ENCODE measurements at places on chromosomes 2 and 18.

- H3K4me1 ChIP-seq = peaks cover 75% of the 10 kb centered on the region
- DNase-seq = peak; percentile 56
- H3K27me3 ChIP-seq = no peaks in the 10 kb centered on the region
Observed at GRCh38 chr2:239293775-239294430, 106.9 kb downstream of the HDAC4 start.

GRCh38 chr2:232418466-232419244, 12.0 kb downstream of the ALPG start:
- H3K27me3 ChIP-seq = peaks cover 43% of the 10 kb centered on the region
- DNase-seq = no peak
- peaks cover 4% of the 10 kb centered on the region for H3K36me3 ChIP-seq
- H3K4me1 ChIP-seq = peaks cover 13% of the 10 kb centered on the region
- peak overlapping the region; percentile 22 for H3K4me3 ChIP-seq
- no peak overlapping the region for H3K27ac ChIP-seq

GRCh38 chr2:128306931-128307460, 11.7 kb downstream of the HS6ST1 start:
- H3K36me3 ChIP-seq = no peaks in the 10 kb centered on the region
- no peak for DNase-seq
- no peak overlapping the region for H3K4me3 ChIP-seq
- no peaks in the 10 kb centered on the region for H3K4me1 ChIP-seq
- H3K27ac ChIP-seq = no peak overlapping the region

GRCh38 chr2:2681711-2682251, 350.7 kb upstream of the MYT1L start:
- peaks cover 9% of the 10 kb centered on the region for H3K4me1 ChIP-seq
- no peak for DNase-seq
- peaks cover 4% of the 10 kb centered on the region for H3K27me3 ChIP-seq
- H3K4me3 ChIP-seq = no peak overlapping the region
- H3K36me3 ChIP-seq = no peaks in the 10 kb centered on the region
- no peak overlapping the region for H3K27ac ChIP-seq

DNA sequence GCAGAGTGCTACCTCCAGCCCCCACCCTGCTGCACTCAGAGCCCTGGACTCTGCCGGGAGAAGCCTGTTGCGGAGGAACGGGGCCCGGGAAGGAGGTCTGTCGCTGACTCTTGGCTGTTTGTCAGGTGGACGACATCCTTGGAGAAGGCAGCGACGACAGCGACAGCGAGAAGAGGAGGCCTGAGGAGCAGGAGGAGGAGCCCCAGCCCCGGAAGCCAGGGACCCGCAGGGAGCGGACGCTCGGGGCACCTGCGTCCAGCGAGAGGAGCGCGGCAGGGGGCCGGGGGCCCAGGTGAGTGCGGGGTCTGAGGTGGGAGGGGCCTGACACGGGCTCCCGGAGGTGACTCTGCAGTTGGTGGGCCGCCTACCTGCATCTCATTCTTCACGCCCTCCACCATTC, 56.6 kb downstream of the CTDP1 start:
- H3K4me3 ChIP-seq = no peak overlapping the region
- peaks cover 83% of the 10 kb centered on the region for H3K36me3 ChIP-seq
- no peak overlapping the region for H3K27ac ChIP-seq
- H3K27me3 ChIP-seq = no peaks in the 10 kb centered on the region
- DNase-seq = no peak

DNA sequence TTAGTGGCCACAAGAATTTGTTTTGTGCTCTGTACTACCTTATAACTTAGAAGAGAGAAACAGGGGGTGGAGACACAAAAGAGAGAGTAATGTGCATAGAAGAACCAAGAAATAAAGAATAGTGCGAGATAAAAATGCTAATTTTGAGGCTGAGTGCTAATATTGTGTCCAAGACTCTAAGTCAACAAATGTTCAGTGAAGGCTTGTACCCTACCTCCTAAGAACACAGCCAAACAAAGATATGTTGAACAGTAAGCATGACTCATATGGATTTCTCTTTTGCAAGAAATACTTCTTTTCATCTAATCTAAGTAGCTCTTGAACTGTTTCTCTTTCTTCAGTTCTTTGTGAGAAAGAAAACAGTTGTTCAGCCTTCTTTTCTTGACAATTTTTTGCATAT, 45.2 kb downstream of the GAREM1 start:
- no peak overlapping the region for H3K4me3 ChIP-seq
- H3K27ac ChIP-seq = no peak overlapping the region
- peaks cover 3% of the 10 kb centered on the region for H3K27me3 ChIP-seq
- no peaks in the 10 kb centered on the region for H3K36me3 ChIP-seq

DNA sequence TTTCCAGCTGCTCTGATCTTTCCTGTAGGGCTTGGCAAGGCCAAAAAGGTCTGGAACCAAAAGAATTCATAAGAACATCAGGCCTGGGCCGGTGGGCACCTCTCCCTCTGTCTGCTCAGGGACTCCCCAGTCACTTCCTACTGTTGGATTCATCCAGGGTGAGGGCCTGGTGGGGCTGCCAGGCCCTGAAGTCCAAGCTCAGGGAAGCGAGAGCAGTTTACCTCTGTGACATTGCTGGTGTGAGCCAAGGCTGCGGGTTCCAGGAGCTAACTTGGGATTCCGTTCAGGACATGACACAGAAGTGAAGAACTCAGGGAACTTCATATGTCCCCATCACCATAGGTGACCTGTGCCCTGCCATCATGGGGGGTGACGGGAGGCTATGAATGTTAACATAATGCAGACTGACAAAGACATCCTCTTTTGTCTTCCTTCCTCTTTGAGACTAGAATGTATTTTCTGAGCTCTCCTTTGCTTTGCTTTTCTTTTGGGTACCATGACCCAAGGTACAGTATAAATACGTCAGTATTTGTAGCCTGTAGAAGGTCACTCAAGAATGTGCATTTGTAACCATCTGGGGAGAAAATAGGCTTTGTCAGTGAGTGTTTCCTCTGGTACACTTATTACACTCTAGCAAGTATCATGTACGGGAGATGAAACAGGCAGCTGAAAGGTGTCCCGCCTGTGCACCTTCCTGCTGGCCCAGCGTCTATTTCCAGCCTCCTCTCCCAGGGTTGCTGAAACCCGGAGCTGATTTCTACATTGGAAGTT, 130.5 kb upstream of the SLC1A4 start:
- peaks cover 12% of the 10 kb centered on the region for H3K4me1 ChIP-seq
- no peak overlapping the region for H3K27ac ChIP-seq
- H3K36me3 ChIP-seq = no peaks in the 10 kb centered on the region
- H3K27me3 ChIP-seq = no peaks in the 10 kb centered on the region
- DNase-seq = no peak

DNA sequence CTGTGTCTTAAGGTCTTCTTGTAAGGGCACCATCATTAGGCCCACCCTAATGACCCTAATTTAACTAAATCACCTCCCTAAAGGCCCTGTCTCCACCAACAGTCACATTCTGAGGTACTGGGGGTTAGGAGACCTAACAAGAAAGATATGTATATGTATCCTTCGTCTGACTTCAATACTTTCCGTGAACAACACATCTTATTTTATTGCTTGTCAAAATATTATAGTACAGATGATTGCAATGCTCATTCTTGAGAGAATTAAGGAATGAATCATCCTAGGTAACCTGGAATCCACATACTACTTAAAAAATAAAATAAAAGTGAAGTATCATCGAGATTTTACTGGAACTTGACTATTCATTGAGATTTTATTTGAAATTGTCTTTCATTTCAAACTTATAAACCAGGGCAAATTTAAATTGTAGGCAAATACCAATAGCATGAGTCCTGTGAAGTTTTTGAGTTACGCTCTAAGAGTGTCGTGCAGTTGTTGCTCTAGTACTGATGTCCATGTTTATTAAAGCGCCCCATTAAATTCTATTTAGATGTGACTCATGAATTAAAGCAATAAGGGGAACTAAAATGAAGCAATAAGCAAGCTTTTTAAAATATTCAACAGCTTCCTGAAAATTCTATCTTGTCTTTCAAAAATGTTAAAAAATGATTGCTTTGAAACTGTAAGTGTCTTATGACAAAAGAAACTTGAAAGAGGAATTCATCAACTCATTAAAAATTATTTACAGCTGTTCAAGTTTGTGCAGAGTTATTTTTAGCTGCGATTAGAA, 40.0 kb downstream of the CCDC102B start:
- no peaks in the 10 kb centered on the region for H3K4me1 ChIP-seq
- no peak overlapping the region for H3K27ac ChIP-seq
- H3K4me3 ChIP-seq = no peak overlapping the region
- H3K27me3 ChIP-seq = no peaks in the 10 kb centered on the region

GRCh38 chr2:88841224-88841929, 149.9 kb downstream of the RPIA start:
- H3K27me3 ChIP-seq = peaks cover 22% of the 10 kb centered on the region
- DNase-seq = no peak
- H3K4me3 ChIP-seq = no peak overlapping the region
- H3K4me1 ChIP-seq = no peaks in the 10 kb centered on the region

- H3K36me3 ChIP-seq = no peaks in the 10 kb centered on the region
- no peak for DNase-seq
- no peak overlapping the region for H3K4me3 ChIP-seq
- H3K27me3 ChIP-seq = peaks cover 5% of the 10 kb centered on the region
Observed at GRCh38 chr2:85277416-85278158, 50.2 kb downstream of the TGOLN2 start.

GRCh38 chr2:86621280-86621943, 2.3 kb downstream of the RNF103 start:
- peaks cover 28% of the 10 kb centered on the region for H3K4me1 ChIP-seq
- peak overlapping the region; percentile 92 for H3K4me3 ChIP-seq
- peaks cover 33% of the 10 kb centered on the region for H3K36me3 ChIP-seq
- DNase-seq = no peak
- H3K27ac ChIP-seq = peak overlapping the region; percentile 60
- no peaks in the 10 kb centered on the region for H3K27me3 ChIP-seq

DNA sequence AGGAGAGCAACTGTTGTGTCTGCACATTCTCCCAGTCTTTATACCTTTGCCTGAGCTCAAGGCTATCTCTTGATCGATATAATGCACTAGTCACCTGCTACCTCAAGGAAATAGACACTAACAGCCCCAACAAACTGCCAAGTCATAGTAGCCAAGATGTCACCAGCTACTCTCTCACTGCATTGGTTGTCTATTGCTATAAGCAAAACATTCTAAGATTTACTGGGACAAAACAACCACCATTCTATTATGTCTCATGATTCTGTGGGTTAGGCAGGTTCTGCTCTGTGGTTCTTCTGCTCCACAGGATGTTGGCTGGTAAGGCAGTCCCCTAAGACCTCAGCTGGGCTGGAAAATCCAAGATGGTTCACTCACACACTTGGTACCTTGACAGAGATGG, 28.5 kb upstream of the MLPH start:
- peaks cover 5% of the 10 kb centered on the region for H3K27me3 ChIP-seq
- peak overlapping the region; percentile 3 for H3K27ac ChIP-seq
- no peak for DNase-seq
- peaks cover 20% of the 10 kb centered on the region for H3K4me1 ChIP-seq
- no peak overlapping the region for H3K4me3 ChIP-seq

- no peak overlapping the region for H3K4me3 ChIP-seq
- H3K36me3 ChIP-seq = no peaks in the 10 kb centered on the region
- no peak for DNase-seq
- peaks cover 13% of the 10 kb centered on the region for H3K4me1 ChIP-seq
- no peak overlapping the region for H3K27ac ChIP-seq
Observed at GRCh38 chr2:100206731-100207255, 64.4 kb upstream of the AFF3 start.

DNA sequence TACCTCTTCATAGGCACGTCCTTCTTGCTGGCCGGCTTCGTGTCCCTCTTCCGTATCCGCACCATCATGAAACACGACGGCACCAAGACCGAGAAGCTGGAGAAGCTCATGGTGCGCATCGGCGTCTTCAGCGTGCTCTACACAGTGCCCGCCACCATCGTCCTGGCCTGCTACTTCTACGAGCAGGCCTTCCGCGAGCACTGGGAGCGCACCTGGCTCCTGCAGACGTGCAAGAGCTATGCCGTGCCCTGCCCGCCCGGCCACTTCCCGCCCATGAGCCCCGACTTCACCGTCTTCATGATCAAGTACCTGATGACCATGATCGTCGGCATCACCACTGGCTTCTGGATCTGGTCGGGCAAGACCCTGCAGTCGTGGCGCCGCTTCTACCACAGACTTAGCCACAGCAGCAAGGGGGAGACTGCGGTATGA, 2.3 kb downstream of the FZD7 start:
- no peaks in the 10 kb centered on the region for H3K36me3 ChIP-seq
- no peak for DNase-seq
- H3K27ac ChIP-seq = no peak overlapping the region
- peaks cover 52% of the 10 kb centered on the region for H3K27me3 ChIP-seq
- H3K4me3 ChIP-seq = no peak overlapping the region
- H3K4me1 ChIP-seq = peaks cover 13% of the 10 kb centered on the region

DNA sequence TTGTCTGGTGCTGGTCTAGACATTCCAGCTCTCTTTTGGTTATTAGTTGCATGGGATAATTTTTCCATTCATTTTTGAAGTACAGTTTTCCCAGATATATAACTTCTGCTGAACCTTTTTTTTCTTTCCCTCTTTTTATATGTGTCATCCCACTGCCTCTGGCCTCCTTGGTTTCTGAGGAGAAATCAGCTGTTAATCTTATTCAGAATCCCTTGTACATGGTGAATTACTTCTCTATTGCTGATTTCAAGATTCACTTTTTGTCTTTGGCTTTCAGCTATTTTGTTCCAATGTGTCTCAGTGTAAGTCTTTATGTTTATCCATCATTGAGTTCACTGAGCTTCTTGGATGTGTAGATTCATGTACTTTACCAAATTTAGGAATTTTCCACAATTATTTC, 99.7 kb downstream of the ARHGEF4 start:
- H3K4me1 ChIP-seq = no peaks in the 10 kb centered on the region
- H3K27ac ChIP-seq = no peak overlapping the region
- H3K36me3 ChIP-seq = peaks cover 2% of the 10 kb centered on the region
- no peak for DNase-seq

DNA sequence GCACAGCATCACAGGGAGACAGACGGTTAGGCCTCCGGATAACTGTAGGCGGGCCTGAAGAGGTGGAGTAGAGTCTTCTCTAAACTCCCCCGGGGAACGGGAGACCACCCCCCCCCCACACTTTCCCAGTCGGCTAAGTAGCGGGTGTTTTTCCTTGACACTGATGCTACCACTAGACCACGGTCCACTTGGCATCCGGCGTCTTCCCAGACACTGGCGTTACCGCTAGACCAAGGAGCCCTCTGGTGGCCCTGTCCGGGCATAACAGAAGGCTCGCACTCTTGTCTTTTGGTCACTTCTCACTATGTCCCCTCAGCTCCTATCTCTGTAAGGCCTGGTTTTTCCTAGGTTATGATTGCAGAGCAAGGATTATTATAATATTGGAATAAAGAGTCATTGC, 25.7 kb upstream of the NCL start:
- H3K27ac ChIP-seq = no peak overlapping the region
- DNase-seq = peak; percentile 44
- no peak overlapping the region for H3K4me3 ChIP-seq
- H3K36me3 ChIP-seq = no peaks in the 10 kb centered on the region
- peaks cover 3% of the 10 kb centered on the region for H3K4me1 ChIP-seq

DNA sequence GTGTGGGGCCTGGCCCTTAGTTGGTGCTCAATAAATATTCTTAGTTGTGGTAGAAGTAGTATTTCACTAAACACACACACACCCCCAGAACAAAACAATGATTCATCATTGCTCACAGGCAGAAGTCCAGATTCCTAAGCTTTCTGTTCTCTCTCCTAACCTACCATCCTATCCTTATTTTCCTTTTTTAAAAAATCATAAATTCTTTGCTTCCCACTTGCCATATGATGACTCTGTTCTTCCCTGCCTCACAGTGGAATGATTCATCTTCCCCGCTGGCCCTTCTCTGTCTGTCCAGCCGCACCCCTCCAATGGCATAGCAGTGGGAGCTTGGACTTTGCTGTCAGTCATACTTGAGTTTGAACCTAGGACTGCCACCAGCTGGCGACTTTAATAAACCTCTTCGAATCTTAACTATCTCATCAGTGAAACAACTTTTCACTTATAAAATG, 5.2 kb downstream of the EML6 start:
- DNase-seq = no peak
- peaks cover 11% of the 10 kb centered on the region for H3K4me1 ChIP-seq
- H3K27ac ChIP-seq = no peak overlapping the region
- no peak overlapping the region for H3K4me3 ChIP-seq
- peaks cover 53% of the 10 kb centered on the region for H3K27me3 ChIP-seq
- no peaks in the 10 kb centered on the region for H3K36me3 ChIP-seq
